ENCODE measurements at places on chromosomes 16 and 17.

DNA sequence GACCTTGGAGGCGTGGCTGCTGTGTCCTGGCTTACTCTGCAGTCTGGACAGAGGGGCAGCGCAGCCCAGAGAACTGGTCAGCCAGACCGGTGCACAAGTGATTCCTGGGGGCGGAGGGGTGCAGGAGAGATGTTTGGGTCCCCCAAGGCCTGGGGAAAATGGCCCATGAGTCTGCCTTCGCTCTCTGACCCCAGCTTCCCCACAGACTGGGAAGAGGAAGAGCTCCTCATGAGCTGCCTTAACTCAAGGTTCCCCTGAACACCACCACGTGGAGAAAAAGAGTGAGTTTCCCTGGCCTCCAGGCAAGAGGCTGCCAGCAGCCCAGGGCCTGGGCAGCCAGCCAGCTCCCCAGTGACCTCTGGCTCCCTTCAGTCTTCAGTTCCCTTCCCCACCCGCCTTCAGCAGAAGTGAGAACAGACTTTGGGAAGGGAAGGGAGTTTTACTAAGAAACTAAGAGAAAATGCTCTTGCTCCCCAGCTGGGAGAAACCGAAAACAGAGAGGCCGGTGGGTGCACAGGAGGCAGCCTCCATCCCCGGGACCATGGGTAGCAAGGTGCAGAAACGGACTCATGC is 2.0 kb upstream of the C17orf99 start:
- DNase-seq, result peak; percentile 93

DNA sequence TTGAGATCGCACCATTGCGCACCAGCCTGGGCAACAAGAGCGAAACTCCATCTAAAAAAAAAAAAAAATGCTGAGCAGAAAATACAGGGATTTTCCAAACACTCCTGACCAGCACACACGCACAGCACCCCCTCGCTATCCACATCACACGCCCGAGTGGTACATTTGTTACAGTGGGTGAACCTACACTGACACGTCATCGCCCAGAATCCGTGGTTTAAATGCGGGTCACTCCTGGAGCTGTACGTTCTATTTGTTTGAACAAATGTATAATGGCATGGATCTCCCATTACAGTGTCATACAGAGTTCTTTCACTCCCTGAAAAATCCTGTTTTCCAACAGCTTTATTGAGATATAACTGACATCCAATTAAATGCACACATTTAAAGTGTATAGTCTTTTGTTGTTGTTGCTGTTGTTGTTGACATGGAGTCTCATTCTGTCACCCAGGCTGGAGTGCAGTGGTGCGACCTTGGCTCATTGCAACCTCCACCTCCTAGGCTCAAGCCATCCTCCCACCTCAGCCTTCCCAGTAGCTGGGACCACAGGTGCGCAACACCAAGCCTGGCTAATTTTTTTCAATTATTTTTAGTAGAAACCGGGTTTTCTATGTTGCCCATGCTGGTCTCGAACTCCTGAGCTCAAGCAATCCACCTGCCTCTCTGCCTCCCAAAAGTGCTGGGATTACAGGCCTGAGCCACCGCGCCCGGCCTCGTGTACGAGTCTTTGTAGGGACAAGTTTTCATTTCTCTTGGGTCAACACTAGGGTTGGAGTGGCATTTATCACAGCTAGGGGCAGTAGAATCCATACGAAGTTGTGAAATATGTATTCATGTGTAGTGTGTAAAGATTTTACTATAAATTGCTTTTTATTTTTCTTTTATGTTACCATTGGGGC is 4.4 kb upstream of the CARHSP1 start:
- DNase-seq, result no peak

- no peak for DNase-seq
These were observed 4.4 kb downstream of the DHRS7B start for GRCh38 chr17:21131137-21131536.

DNA sequence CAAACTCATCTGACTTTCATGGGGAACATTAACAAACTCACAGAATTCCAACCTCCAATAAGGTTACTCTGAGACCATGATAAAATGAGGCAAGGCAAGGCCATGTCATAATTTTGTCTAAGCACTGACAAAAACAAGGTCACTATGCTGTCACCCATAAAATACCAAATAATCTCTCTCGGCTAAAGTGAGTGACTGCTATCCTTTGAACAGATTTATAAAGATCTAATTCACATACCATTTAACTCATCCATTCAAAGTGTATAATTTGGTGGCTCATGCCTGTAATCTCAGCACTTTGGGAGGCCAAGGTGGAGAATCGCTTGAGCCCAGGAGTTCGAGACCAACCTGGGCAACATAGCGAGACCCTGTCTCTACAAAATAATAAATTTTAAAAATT is 20.6 kb upstream of the CA4 start:
- no peak for DNase-seq

GRCh38 chr17:37294888-37295287 is 80.9 kb upstream of the C17orf78 start:
- no peak for DNase-seq

GRCh38 chr17:35089586-35090296 is 26.2 kb upstream of the RFFL start:
- no peak for DNase-seq

DNA sequence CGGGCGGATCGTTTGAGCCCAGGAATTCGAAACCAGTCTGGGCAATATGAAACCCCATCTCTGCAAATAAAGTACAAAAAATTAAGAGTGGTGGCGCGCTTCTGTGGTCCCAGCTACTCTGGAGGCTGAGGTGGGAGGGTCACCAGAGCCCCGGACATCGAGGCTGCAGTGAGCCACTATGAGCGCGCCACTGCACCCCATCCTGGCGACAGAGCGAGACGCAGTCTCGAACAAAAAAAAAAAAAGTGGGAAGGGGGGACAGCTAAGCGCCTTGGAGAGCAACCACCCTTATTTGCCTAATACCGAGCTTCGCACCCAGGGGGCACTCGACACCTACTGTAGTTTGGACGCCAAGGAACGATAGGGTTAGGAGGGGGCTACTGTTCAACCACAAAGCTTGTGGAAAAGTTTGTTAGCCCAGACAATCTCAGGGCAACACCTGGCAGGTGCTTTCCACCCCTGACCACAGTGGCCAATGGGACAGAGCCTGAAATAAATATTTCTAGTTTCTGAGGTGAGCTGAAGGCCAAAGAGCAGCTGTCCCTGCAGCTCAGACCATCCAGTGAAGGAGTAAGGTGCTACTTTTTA is 847 bp upstream of the PSMC3IP start:
- peak; percentile 62 for DNase-seq

DNA sequence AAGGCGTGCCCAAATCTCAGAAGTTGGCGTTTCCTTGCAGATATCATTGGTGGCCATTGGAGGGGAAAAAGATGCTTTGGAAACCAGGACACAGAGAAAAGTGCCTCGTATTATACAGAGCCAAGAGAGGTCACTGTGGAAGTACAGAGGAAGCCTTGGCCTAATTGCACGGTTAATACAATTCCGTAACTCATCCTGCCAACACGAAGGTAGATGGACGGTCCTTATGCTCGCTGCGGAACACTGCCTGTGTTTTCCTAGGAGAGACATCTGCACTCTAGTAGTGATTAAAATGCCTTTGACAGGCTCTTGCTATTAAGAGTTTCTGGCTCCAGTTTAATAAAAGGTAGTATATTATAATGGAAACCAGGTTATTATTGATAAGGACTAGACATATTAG is 536.4 kb downstream of the WWOX start:
- no peak for DNase-seq

DNA sequence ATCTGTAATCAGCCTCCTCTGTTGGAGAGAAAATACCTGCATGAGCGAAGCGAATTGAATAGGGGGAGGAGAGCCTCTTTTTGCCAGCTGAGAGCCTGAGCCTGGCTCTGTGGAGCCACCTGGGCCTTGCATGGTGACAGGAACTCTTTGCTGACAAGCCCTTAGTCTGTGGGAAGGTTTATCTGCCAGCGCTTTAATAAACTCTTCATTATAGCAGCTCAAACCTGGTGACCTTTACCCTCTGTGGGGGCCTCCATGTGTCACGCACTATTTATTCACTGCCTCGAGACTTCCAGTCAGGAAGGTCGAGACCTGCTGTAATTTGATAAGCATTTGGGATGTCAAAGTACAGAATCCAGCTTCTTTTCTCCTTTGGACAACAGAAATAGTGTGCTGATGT is 282.6 kb downstream of the CBLN1 start:
- no peak for DNase-seq

DNA sequence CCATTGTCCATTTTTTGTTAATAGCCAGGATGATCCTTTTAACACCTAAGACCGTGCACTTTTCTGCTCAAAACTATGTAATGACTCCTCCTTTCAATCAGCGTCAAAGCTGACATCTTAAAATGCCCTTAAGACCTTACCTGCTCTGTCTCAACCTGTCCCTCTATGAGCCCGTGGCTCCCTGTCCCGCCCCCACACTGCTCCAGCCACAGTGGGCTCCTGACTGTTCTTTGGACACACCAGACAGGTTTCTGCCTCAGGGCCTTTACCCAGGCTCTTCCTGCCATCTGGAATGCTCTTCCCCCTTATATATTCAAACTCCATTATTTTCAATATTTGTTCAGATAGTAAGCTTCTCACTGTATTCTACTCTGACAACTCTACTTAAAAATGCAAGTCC is 14.1 kb downstream of the CDRT15 start:
- DNase-seq, result no peak

- no peak for DNase-seq
These were observed 398.7 kb downstream of the SNX29 start for GRCh38 chr16:12375046-12375740.

GRCh38 chr16:10256784-10257641 is 74.8 kb upstream of the GRIN2A start:
- DNase-seq, result no peak

DNA sequence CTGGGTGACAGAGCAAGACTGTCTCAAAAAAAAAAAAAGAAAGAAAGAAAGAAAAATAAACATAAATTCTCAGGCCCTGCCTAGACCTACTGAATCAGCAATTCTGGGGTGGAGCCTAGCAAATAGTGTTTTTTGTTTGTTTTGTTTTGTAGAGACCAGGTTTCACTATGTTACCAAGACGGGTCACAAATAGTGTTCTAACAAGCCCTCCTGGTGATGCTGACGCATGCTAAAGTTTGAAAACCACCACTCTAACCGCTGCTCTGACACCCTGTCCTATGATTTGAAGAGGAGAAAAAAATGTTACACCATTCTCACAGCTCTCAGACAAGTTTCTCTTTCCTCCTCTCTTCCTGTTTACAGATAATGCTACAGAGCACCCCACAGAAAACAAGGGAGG is 1.5 kb downstream of the MRPL10 start:
- DNase-seq, result no peak

DNA sequence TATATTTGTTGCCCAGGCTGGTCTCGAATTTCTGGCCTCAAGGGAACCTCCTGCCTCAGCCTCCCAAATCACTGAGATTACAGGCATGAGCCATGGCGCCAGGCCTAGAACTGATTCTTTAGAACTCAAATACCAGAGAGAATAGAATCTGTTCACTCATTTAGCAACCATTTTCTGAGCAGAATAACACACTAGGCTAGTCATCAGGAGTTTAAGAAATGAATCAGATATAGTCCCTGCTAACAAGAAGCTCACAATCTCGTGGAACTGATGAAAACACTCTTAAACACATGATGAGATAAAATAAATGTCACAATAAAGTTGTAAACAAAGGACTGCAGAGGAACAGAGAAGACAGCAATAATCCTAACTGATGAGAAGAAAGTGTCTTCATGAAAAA is 55.8 kb upstream of the ADCY9 start:
- DNase-seq, result no peak

- no peak for DNase-seq
These were observed 20.1 kb upstream of the CCL5 start for GRCh38 chr17:35900280-35900679.

DNA sequence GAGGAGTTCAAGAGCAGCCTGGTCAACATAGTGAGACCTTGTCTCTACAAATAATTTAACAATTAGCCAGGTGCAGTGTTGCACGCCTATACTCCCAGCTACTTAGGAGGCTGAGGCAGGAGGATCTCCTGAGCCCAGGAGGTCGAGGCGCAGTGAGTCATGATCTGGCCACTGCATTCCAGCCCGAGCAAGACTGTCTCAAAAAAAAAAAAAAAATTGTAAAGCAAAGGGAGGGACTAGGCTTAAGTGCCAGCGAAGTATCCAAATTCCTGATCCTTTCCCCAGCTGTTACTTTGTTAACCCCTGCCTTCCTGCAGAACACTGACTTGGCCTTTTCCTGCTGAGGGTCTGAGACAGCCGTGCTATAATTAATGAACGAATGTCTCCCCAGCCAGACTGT is 2.7 kb downstream of the GDPD3 start:
- DNase-seq, result no peak

DNA sequence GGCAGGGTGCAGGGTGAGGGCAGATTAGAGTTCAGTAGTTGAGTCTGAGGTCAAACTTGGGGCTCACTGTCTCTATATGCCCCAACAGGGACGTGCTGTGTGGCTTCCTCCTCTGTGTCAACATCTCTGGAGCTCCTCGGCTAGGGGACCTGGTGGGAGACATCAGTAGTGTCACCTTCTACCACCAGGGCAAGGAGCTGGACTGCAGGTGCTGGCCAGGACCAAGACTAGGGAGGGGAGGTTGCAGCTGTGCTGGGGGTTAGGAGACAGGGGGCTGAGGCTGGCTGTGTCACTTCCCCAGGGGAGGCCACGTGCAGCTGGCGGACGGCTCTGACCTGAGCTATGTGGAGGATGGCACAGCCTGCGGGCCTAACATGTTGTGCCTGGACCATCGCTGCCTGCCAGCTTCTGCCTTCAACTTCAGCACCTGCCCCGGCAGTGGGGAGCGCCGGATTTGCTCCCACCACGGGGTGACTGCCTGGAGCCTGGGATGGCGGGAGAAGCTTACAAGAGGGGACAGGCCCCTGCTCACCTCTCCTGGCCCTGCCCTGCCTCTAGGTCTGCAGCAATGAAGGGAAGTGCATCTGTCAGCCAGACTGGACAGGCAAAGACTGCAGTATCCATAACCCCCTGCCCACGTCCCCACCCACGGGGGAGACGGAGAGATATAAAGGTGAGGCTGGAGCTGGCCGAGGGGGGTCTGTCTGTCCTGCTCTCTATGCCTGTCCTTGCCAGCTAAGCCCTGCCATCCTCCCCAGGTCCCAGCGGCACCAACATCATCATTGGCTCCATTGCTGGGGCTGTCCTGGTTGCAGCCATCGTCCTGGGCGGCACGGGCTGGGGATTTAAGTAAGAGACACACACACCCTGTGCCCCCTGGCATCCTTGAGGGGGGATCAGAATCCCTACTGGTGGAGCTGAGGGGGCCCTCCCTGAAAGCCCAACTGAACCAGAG is 18.9 kb downstream of the ADAM11 start:
- no peak for DNase-seq

GRCh38 chr16:77674888-77675287 is 47.4 kb upstream of the NUDT7 start:
- no peak for DNase-seq

GRCh38 chr16:88584676-88585075 is 14.5 kb downstream of the ZC3H18 start:
- no peak for DNase-seq
